ENCODE measurements at places on chromosomes 6 and 20.

- no peak for DNase-seq
These were observed 97.4 kb downstream of the YTHDF1 start for GRCh38 chr20:63118303-63119120.

- DNase-seq = no peak
These were observed 19.0 kb downstream of the HIVEP1 start for GRCh38 chr6:12030993-12031550.

GRCh38 chr20:57380081-57380750 is 11.0 kb upstream of the RBM38 start:
- no peak for DNase-seq

GRCh38 chr6:45461486-45461885 is 83.8 kb upstream of the SUPT3H start:
- no peak for DNase-seq

DNA sequence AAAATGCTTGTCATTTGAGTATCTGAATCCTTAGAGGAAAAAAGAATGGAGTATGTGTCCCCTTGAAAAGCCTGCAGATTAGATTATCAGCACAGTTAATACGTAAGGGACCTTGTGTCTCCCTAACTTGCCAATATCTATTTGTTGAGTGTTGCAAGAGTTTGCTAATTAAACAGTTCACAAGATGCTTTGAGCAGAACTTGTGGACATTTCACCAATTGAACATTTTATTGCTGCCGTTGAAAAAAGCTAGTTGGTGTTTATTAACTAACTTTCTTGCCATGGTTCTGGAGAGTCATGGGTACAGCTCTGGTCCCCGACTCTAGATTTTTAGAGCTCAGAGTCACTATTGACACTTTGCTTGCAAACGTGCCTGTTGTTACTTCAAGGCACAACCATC is 30.6 kb upstream of the PRDM1 start:
- DNase-seq = no peak

DNA sequence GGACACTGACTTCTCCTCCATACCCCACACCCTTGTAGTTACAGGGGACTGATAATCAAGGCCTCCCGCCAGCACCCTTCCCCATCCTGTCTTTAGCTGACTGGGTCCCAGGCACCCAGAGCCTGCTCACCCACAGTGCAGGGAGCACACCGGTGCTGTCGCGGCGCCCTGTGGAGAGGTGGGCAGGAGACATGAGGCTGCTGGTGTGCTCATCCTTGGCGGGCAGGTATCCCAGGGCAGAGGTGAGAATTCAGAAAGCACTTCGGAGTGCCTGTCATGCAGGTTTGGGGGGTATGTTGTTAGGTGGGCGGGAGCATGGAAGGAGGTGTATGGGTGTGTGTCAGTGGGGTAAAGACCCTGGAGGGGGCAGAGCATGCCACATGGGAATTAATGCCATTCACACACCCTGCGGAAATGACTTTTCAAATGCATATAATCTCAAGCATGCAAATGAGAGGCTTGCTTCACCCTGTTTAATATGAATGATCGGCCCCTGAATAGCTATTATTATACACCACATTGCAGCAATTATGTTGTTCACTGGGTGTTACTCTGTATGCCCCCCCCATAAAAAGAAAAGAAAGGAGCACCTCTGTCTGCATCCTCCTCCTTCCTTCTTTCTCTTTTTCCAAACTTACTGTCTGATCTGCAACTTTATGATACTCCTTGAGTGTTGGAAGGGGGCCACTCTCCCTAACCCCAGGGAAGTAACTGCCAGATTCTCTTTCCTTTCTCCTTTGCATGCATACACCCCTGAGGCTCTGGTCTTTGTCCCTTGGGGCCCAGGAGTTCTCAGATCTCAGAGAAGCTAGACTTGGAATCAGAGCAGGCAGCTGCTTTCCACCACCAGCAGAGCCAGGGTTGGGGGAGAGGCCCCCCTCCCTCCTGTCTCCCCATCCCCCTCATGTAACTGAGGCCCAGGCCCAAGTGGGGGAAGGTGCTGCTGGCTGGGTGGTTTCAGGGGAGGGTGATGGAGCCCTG is 16.0 kb downstream of the FOXP4 start:
- no peak for DNase-seq

GRCh38 chr20:10412591-10413408 is 21.2 kb downstream of the MKKS start:
- no peak for DNase-seq

DNA sequence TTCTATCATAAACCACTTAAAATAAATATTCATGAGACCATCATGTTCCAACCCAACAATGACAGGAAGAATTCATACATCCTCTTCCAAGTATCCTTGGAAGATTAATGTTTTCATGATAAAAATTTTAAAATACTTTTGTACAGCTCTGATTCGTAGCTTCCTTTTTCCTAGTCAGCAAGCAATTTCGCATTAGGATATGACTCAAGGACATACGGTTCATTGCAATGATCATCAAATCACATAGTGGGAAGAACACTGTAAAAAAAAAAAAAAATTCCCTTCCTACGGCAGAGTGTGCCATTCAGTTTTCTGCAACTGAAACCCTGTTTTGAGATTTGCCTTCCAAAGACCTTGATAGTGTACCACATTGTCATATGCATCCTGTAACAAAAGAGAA is 35.3 kb upstream of the GFOD1 start:
- no peak for DNase-seq

DNA sequence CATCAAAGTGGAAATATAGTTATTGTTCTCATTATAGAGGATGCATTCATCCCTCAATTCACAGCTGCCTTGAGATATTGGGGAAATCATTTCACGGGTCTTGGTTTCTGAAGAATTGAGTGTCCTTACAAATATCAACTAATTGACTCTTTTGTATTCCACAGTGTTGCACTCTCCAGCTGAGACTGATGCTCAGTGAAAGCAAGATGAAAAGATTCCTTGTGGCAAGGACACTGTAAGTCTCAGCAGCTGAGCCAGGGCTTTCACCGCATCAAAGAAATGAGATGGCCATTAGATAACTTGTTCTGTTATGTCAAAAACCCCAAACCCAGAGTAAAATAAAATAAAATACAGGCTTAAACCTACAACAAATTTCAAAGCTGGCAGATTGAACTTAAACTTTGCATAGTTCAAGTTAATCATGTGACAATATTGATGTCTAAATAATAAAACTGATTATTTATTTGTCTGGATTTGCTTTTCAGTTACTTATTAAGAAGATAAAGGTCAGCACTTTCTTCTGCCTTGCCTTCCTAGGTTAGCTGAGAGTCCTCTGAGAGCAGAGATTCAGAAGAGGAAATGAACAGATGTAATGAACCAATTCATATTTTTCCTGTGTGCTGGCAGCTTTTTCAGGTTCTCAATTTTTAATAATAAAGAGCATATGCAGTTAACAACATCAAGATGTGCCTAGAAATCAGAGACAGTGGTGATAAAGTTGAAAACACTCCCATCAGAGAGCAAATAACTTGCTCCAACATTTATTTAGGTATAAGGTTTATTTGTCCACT is 82.4 kb upstream of the SMLR1 start:
- DNase-seq = no peak

DNA sequence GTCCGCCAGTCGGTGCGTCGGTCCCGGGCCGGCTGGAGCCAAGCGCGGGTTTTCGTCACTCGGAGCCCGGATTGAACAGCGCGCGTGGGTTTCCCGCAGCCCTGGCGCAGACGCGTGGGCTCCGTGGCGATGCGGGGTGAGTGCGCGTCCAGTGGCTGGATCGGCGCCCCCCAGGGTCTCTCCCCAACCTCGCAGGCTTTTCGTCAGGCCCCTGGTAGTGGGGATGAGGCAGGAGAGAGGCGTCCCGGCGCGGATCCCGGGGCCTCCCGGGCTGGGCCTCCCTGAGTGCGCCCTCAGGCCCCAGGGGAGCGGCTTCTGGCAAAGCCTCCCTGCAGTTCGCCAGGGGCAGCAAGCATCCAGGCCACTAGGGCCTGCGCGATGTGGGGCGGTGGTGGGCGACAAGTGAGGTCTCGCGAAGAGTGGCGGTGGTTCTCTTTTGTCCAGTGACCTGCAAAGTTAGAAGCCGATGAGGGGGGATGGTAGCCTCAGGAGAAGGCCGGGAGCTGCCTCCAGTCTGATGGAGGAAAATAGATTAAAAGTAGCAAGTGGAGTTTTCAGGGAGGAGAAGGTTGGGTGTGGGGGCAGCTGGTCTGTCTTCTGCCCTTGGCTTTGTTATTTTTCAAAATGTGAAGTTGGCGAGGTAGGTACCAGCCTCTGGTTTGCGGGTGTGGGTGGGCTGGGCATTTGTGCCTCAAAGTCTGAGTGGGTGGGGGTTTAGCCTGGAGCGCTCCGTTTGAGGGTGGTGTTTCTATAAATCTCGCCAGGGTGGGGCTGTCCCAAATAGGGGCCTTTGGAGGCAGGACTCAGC is 1.6 kb downstream of the TOX2 start:
- no peak for DNase-seq

DNA sequence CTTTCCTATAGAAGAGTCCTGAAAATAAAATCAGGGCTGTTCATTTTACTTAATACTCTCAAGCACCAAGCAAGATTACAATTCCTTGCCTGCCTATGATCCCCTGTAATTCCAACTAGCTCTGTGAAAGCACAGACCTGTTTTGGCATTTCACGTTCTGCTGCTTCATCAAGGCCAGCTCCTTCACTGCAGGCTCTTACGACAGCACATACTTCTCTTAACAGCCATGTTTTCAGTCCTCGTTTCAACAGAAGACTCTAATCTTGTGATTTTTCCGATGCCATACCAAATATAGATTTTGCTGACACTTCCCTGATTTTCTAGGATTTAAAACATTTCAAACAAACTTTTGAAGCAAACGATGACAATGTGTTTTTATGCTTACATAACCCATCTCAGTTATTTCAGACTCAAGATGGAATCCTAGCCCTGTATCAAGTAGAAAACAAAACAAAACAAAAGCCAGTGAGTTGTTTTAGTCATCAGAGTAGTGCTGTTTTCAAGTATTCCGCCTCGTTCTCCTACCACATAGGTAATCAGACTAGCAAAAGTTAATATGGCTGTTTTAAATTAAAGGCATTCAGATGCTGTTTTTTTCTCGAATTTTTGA is 616.5 kb upstream of the CITED2 start:
- DNase-seq = peak; percentile 36

GRCh38 chr6:41547799-41548097 is 1.6 kb downstream of the FOXP4 start:
- DNase-seq = no peak

DNA sequence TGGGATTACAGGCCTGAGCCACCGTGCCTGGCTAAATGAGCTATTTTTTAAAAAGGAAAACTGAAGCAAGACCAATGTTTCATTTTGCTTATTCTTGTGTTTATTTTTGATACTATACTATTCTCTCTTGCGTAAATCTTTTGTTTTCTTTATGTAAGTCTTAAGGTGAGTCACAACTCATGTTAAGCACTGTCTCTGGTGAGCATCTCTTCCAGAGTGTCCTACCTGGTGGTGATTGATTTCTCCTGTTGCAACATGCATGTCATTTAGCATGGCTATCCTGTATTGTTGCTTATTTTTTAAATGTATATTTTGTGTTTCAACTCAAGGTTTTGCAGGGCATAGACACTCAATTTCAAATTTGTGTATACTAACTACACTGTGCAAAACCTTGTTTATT is 336.0 kb downstream of the RFPL4B start:
- DNase-seq = no peak

- DNase-seq = no peak
These were observed 120.8 kb downstream of the AGPAT4 start for GRCh38 chr6:161152907-161153662.

GRCh38 chr6:49515485-49516146 is 15.9 kb downstream of the GLYATL3 start:
- no peak for DNase-seq

DNA sequence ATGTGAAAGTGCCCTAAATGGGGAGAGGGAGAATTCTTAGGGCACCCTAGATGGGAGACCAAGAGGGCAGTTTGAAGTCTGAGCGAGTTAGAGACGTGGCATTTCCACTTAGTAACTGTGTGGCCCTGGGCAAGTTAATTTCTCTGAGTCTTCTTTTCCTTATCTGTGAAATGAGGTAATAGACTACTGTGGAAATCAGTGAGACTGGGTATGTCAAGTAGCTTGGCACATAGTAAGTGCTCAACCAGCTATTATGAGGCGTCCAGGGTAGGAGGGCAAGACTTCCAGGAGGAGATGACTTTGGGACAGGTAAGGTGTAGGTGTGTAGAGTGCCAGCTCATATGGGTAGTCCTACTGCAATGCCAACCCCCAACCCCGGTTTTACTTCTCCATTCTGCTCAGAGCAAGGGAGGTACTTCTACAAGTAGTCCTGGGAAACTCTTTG is 770 bp downstream of the KIF3B start:
- no peak for DNase-seq

DNA sequence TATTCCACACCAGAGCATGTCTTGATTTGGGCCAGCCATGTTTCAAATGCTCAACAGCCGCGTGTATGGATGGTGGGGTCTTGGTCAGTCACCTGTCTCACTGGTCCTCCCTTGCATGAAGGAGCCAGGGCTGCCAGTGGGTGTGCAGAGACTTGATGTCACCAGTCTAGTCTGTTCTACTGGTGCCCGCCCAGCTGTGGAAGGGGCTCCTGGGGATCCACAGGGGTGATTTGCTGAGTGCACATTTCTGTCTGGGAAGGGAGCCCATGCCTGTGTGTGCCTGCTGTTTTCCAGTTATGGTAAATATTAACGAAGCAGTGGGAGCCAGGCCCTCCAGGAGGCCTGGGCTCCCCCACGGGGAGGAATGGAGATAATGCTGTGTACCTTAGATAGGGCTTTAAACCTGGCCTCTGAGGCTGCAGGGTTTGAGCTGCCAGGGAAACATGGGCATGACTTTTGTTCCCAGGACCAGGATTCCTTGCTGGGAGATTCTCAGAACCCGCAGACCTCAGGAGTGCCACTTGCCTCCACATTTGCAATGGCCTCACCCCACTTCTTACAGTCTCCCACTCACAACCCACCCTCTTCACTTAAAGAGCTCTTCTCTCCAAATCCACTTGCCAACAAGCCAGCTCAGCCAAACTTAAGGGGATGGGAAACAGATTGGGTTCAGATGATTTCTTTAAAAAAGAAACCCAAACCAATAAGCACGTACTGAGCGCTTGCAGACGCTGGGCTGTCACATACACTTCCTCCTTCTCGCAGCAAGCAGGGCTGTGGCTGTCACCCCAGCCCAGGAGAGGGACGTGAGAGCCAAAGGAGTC is 54.1 kb downstream of the VEGFA start:
- DNase-seq = no peak

DNA sequence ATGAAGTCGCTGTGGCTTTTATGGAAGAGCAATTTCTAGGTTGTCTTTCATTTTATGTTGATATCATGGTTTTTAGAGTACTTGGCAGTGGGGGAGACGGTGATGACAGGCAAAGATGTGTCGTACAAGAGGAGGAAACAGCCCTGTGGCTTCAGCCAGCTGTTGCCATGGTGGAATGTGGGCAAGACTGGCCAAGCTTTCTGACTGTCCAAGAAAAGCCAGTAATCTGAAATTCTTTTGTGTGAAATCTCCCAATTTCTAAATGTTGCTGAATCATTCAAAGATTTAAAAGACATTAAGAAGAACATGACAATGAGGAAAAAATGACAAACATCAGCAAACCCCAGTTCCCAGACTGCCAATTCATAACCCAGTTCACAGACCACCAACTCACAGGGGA is 23.1 kb downstream of the PFDN4 start:
- DNase-seq = no peak

DNA sequence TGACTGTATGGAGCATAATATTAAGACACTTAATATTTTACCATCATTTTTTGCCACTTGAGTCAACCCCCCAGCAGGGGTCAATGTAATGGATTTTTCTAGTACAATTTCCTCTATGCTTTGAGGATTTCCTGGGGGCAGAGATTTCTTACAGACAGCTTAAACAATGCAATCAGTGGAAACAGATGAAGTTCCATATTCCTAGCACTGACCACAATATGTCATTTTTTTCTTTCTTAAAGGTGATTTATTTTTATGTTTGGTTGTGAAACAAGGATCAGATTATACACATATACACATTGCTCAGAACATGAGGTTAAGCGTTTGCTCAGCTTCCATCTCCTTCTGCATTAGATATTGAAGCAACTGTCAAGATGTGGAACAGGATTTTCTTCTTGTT is 82.0 kb upstream of the ID4 start:
- no peak for DNase-seq

Data from femur (tissue), 1 donor.